Stimulated activated CD4-positive, alpha-beta T cell treated with anti-CD3 and anti-CD28 coated beads, Interleukin-12 subunit alpha, Interleukin-12 subunit beta, amount 100 ng/mL, for 24 hours (primary cell): ENCODE measurements at places on chromosomes 7 and 10.

DNA sequence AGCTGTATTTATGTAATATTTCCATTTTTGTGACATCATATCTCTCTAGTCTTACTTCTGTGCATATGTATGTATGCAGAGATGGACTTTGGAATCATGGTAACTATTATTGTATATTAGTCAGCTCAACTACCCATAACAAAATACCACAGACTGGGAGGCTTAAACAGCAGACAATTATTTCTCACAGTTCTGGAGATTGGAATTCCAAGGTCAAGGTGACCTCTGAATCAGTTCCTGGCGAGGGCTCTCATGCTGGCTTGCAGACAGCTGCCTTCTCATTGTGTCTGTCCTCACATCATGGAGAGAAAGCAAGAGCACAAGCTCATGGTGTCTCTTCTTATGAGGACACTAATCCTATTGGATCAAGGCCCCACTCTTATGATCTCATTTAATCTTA, 79.1 kb downstream of the RAMP3 start:
- no peak for DNase-seq

DNA sequence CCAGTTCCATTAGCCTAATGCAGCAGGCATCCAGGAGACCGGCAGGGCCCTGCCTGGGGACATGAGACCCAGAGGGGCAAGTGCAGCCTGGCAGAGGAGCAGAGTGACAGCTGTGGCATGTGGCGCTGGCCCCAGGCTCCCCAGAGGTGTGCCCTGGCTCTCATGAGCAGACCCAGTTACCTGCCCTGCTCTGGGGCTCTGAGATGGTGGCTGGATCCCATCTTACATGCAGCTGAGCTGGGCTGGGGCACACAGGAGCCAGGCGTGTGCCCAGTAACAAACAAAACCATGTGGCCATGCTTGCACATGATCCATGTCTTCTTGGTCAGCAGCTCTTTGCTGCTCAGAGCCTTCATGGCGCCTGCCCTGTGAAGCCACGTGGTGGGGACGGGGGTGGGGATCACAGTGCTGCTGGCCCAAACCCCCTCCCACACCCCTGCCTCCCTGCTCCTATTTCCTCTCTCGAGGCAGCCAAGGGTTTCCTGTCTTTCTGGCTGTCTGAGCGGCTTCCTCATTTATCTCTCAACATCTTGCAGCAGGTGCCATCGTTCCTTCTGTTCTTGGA, 40.3 kb upstream of the GTF2I start:
- peak; percentile 11 for DNase-seq

DNA sequence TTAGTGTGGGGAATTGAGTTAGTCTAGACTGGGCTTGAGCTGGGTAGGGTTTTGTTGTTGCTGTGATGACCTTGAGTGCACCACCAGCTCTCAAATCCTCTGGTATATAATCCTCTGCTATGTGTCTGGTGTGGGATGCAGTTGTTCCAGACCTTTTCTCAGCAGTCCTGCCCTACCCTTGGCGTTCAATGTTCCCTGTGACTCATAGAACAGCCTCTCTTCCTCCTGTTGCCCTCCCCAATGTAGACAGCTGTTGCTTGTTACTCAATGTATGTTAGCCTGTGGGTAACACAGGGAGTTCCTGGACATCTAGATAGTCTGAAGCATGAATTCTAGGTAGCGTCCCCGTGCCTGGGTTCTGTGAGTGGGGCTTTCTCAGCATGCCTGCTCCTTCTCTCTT, 19.8 kb downstream of the ACBD7 start:
- no peak for DNase-seq

- DNase-seq, result no peak
Observed at GRCh38 chr10:117762819-117763172, 220.2 kb downstream of the EMX2 start.
